ENCODE measurements at places on chromosomes 1 and 21.

GRCh38 chr1:182367926-182368325, 23.7 kb downstream of the GLUL start:
- DNase-seq = no peak
- no peak overlapping the region for H3K4me3 ChIP-seq
- no peaks in the 10 kb centered on the region for H3K4me1 ChIP-seq
- H3K27me3 ChIP-seq = no peaks in the 10 kb centered on the region
- no peak overlapping the region for H3K27ac ChIP-seq

- H3K36me3 ChIP-seq = no peaks in the 10 kb centered on the region
- DNase-seq = no peak
- H3K4me1 ChIP-seq = no peaks in the 10 kb centered on the region
- no peak overlapping the region for H3K27ac ChIP-seq
Observed at GRCh38 chr1:234295626-234296025, 77.6 kb upstream of the COA6 start.

DNA sequence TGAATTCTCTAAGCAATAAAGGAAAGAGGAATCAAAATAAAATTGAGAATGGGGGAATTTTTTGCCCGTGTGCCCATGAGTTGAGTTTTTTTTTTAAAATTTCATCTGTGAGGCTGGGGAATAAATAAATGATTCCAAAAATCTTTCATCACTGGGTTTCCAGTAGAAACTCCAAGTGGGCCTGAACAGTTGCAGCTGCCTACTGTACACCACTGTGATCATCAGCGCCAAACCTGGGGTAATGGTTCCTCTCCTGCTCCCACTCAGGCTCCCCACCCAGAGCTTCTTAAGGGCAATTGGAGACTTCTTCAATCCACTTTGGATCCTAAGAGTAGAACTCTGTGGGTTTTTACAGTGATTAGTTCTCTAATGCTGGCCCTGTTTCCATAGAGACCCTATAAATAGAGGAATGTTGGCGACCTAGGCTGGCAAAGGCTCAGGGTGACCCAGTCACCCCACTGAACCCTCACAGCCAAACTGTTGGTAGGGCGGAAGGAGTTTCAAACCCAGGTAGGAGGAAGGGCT, 9.3 kb downstream of the TMCC2 start:
- no peaks in the 10 kb centered on the region for H3K27me3 ChIP-seq
- no peak for DNase-seq
- H3K4me3 ChIP-seq = no peak overlapping the region
- H3K27ac ChIP-seq = no peak overlapping the region
- H3K36me3 ChIP-seq = no peaks in the 10 kb centered on the region

GRCh38 chr1:4301007-4301406, 353.4 kb upstream of the AJAP1 start:
- H3K4me3 ChIP-seq = no peak overlapping the region
- no peak overlapping the region for H3K27ac ChIP-seq
- H3K4me1 ChIP-seq = no peaks in the 10 kb centered on the region
- H3K36me3 ChIP-seq = no peaks in the 10 kb centered on the region
- H3K27me3 ChIP-seq = no peaks in the 10 kb centered on the region

DNA sequence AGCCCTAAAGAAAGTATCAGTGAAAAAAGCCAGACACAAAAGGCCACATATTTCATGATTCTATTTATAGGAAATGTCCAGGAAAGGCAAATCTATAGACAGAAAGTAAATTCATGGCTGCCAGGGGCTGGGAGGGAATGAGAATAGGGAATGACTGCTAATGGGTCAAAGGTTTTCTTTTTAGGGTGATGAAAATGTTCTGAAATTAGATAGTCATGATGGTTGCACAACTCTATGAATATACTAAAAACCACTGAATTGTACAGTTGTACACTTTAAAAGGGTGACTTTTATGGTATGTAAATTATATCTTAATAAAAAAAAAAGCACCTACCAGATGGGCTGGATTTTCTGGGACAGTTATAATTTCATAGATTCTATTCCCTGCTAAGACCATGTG, 114.8 kb downstream of the CNIH3 start:
- no peaks in the 10 kb centered on the region for H3K27me3 ChIP-seq
- peaks cover 3% of the 10 kb centered on the region for H3K4me1 ChIP-seq
- no peak overlapping the region for H3K4me3 ChIP-seq
- DNase-seq = no peak

DNA sequence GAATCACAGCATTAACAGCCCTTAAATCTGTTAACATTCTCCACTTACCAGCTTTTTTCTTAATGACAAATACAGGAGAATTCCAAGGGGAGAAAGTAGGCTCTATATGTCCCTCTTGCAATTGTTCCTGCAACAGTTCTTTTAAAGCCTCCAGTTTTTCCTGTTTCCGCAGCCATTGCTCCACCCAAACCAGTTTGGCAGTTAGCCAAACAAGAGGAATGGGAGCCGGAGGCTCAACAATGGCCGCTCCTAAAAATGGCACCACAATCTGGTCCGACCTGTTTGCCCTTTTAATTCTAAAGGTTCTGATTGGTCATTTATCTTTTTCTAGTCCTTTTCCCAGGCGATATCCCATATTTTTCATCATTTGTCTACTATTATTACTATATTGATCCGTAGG, 14.0 kb upstream of the L1TD1 start:
- DNase-seq = peak; percentile 18
- H3K4me3 ChIP-seq = no peak overlapping the region
- no peaks in the 10 kb centered on the region for H3K36me3 ChIP-seq
- no peaks in the 10 kb centered on the region for H3K27me3 ChIP-seq
- no peak overlapping the region for H3K27ac ChIP-seq
- H3K4me1 ChIP-seq = no peaks in the 10 kb centered on the region

- DNase-seq = no peak
- H3K4me3 ChIP-seq = no peak overlapping the region
- no peaks in the 10 kb centered on the region for H3K36me3 ChIP-seq
- no peaks in the 10 kb centered on the region for H3K27me3 ChIP-seq
Observed at GRCh38 chr1:243740255-243740999, 109.6 kb downstream of the AKT3 start.

GRCh38 chr21:39349211-39350093, 564 bp upstream of the HMGN1 start:
- no peaks in the 10 kb centered on the region for H3K27me3 ChIP-seq
- peak overlapping the region; percentile 73 for H3K4me3 ChIP-seq
- no peaks in the 10 kb centered on the region for H3K36me3 ChIP-seq
